ENCODE measurements at places on chromosomes 11 and 22. TPM values are rescaled to one million over a fixed set of nuclear protein-coding genes. Genes with fewer than 3 reads are reported as not detected.
A peak's percentile ranks its signal among the peaks of the same experiment; 100 is the strongest.

DNA sequence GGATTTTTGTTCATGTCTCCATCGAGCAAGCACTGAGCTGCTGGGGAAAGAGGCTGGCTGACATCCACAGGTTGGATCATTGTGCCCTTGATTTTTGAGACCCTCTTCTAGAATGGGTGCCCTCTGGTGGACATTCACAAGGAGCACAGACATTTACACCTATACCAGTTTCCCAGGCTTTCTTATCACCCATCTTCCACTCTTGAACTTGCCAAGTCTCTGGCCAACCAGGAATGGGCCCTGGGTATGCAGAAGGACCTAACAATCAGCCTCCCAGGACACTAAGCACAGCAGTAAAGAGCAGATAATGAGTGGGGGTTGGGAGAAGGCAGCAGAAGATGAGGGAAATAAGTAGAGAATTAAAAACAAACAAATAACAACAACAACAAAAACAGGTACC lies 5.7 kb upstream of the INTS4 start:
- peak; percentile 36 for DNase-seq

GLYATL1 gene
- polyA plus RNA-seq, result 4.7 TPM

OR8A1 gene
- polyA plus RNA-seq, result not detected

DNA sequence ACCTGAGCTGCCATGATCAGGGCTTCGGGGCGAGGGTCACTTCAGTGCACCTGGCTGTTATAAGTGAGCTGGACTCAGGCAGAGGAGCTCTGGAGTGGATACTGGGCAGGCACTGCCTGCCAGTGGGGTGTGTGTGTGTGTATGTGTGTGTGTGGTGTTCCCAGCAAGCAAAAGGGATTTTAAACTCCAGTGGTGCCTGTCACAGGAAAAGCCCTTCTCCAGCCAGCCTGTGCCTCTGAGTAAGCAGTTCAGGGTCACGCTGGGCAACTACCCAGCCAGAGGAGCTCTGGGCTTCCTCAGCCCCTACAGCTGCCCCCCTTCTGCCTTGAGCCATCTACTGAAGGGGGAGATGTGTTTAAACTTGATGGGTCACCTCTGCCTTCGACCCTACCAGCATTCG lies 109.0 kb downstream of the OSBP2 start:
- no peak for DNase-seq

DNA sequence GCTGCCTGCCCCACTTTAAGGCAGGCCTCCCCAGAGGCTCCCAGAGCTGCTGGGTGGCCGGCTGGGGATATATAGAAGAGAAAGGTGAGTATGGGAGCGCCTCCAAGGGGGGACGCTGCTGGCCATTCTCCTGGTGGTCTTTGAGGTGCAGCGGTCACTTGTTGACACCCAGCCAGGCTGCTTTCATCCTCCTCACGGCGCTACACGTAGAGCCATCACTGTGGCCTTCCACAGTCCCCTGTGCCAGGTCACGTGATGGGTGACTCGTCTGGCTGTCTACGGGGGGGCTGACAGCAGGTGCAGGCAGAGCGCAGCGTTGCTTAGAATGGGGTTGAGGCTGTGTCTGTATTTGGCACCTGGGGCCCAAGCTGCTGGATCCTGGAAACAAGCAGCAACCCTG lies 1.9 kb downstream of the ACR start:
- DNase-seq, result no peak

DNA sequence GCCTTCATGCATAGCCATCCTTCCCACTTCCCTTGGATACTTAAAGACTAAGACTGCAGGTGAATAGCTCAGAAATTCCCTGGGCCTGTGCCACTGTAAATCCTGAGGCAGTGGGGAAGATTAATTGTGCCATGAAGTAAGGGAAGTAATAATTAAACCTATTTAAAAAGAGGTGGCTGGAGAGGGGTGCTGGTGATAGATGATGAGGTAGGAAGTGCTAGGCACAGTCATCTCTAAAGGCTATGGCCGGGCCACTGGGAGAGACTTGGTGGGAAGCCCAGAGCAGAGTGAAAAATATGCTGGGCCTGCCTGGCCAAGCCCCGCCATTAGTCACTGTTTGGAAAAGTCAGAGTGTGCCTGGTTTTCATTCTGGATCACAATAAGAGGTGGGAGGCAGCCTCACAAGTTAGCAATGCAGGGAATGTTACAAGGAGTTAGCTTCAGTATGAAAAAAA lies 197.2 kb upstream of the PITPNB start:
- DNase-seq, result no peak

- no peak for DNase-seq
Measured at GRCh38 chr11:68287419-68287818, 15.6 kb upstream of the C11orf24 start.

- DNase-seq, result peak; percentile 54
Measured at GRCh38 chr11:33802194-33802950, 28.1 kb upstream of the FBXO3 start.

RIMBP3C gene
- 0.27 TPM for polyA plus RNA-seq

OR4X1 gene
- polyA plus RNA-seq, result not detected

- no peak for DNase-seq
Measured at GRCh38 chr22:46446799-46447198, 90.6 kb downstream of the CELSR1 start.

DNA sequence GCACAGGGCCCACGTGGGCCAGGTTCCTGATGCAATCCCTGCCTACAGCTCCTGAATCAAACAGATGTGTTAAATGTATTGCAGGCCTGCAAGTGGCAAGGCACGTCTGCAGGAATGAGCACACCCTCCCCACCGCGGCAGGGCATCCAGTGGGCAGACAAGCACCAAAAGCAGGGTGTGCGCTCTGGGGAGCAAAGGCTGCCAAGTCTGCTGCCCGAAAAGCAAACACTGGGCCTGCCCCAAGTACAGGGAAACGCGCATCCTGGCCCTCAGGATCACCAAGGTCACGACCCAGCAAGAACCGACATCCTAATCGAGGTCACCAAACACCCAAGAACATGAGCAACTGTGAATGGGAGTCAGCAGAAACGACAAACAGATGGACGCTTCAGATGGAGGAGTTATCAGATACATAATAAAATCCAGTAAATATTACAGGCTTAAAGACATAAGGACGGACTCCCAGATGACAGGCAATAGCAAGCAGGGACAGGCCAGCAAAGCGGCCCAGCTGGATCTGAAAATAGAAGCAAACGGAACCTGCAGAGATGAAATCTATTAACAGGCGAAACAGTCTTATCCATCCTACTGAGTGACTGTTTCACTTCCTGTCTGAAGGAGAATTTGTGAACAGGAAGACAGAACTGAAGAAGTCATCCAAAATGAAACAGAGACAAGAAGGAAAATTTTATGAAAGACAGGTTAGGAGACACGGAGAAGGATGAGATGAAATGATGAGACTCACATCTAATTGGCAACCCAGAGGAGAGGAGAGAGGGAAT lies 26.7 kb downstream of the CARS1 start:
- DNase-seq, result no peak

ADORA2A gene
- 29.9 TPM for polyA plus RNA-seq

GRCh38 chr22:49774499-49775151 lies 53.0 kb downstream of the BRD1 start:
- no peak for DNase-seq

GRCh38 chr11:23725752-23726151 lies 771.1 kb upstream of the LUZP2 start:
- no peak for DNase-seq

DNA sequence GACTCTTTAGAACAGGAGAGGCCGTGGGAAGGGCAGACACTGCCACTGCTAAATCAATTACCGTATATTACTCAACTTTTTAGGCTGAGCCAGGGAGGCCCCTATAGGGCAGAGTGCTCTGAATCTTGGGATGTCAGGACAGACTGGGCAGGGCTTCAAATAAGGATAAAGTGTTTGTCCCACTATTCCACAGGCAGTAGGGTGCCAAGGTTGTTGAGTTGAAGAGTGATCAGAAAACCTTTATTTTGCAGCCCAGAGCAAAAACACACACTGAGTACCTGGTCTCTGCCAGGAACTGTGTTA lies 1.6 kb upstream of the B4GAT1 start:
- no peak for DNase-seq

RAG2 gene
- 0.69 TPM for polyA plus RNA-seq

DNA sequence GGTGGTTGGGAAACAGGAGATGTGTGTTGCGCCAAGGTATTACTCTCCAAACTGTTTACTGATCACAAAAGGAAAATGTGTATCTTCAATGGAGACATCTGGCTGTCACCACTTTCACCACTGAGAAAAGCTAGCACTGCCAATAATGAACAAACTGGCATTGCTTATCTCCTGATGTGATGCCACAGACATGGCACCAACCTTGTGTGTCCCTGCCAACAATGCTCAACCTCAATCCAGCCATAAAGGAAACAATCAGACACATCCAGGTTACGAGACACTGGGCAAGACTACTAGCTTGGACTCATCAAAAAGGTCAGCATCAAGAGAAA lies 28.1 kb downstream of the GNB1L start:
- DNase-seq, result no peak
